ENCODE measurements at places on chromosomes 12 and 14.

- DNase-seq: no peak
Measured at GRCh38 chr12:68873316-68873715, 59.7 kb downstream of the CPM start.

DNA sequence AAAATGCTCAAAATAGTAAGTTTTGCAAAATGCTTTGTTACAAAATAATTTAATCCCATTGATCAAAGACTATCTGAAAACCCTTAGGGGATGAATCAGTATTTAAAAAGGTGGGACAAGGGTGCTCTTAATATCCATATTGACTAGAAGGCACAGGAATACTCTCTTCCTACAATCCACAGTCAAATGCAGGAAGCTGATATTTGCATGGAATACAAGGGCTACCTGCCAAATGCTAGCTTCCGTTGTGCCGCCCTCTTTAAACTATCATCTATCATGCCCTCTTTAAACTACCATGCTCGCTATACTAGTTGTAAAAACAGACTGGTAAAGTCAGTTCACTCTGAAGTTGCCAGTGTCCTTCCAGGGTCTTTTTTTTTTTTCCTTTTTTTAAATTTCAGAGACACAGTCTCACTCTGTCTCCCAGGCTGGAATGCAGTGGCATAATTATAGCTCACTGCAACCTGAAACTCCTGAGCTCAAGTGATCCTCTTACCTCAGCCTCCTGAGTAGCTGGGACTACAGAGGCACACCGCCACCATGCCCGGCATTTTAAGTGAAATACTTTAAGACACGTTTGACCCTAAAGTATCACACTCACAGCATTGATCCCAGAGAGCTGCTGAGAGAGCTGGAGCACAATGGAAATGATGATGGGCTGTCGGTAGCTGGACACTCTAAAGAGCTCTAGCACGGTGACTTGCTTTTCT is 6.7 kb downstream of the SLC2A3 start:
- no peak for DNase-seq

- DNase-seq: peak; percentile 42
Measured at GRCh38 chr14:101854366-101854765, 92.9 kb downstream of the PPP2R5C start.

DNA sequence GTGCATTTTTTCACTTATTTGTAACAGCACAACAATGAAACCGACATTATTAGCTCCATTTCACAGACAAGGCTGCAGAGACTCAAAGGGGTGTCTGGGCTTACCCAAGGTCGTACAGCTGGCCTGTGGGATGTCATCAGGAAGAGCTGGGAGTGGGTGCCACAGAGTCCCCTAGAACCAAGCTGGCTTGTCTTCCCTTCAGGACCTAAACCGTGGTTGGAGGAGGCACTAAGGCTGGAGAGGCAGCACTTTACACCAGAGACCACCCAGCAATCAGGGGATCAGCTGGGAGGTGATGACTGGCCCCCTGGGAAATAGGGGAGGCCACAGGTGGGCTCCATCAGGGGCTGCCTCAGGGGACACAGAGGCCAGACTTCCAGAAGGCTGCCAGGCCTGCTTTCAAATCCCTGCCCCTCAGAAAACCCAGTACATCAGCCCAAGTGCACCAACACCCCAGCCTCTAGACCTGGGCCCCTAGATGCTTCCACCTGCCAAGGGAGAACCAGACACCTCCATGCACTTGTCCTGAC is 28.3 kb downstream of the DIO3 start:
- peak; percentile 19 for DNase-seq

- DNase-seq: peak; percentile 84
Measured at GRCh38 chr12:94277426-94278000, 129.1 kb downstream of the PLXNC1 start.

DNA sequence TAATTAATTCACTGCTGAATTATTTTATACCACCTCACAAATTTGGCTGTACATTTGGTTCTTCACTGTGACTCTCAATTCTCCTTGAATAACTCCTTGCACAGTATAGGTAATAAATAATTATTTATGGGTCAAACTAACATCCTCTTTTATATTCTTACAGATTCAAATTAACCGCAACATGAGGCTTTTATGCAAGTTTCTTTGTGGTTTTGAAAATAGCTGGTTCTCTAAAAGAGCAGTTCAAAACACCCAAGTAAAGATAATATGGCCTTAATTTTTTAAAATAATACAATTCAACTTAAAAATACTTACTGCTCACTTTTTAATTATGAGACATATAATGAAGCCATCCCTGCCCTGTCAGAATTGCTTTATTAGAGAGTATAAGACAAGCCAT is 12.9 kb upstream of the TRIM9 start:
- DNase-seq: no peak

GRCh38 chr14:55126932-55127459 is 2.1 kb upstream of the LGALS3 start:
- no peak for DNase-seq

DNA sequence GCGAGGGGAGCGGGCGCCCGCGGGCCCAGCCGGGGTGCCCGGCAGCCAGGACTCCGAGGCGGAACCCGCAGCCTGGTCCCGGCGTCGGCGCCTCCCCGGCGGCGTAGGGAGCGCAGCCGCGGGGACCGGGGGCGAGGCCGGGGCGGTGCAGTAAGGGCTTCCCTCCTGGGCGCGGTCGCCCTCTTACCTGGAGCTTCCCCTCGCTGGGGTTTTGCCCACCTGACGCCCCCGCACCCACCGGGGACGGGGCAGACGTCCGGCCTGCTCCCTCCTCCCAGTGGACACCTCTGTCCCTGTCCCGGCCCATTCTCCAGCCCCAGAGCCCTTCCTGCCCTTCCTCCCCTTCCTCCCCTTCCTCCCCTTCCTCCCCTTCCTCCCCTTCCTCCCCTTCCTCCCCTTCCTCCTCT is 413 bp upstream of the TUBA1C start:
- no peak for DNase-seq

- DNase-seq: no peak
Measured at GRCh38 chr12:2083008-2083407, 30.2 kb downstream of the CACNA1C start.

- no peak for DNase-seq
Measured at GRCh38 chr12:131867891-131868675, 26.3 kb upstream of the ULK1 start.

- DNase-seq: no peak
Measured at GRCh38 chr12:43277651-43278540, 274.1 kb downstream of the ADAMTS20 start.

DNA sequence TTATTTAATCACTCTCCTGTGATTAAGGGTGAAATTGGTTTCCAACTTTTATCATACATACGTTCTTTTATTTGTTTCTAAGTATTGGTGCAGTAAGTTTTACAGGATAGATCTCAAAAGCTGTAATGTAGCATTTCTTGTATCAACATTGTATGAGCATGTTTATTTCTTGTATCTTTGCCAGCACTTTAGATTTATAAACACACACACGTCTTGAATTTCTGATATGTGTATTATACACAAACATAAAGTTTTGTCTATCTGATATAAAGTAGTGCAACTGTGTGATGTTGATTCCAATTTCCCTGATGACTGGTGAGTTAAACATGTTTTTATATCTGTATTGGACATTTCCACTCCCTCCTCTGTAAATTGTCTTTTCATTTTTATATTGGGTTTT is 134.7 kb downstream of the NOVA1 start:
- no peak for DNase-seq

DNA sequence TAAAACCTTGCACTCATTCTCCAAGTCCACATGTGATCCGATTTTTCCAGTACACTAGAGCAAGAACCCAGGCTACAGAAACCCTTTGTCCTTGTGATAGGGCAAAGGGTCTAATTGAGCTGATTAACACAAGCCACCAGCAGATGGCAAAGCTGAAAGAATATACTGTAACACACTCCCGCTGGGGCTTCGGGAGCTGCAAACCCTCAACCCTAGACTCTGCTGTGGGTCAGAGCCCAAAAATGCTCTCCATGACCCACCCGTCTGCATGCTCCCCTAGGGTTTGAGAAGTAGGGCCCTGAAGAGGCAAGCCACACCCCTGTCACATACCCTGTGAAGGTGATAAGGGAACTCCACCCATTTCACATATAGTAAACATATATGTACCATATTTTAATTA is 33.6 kb upstream of the PCNX1 start:
- no peak for DNase-seq

DNA sequence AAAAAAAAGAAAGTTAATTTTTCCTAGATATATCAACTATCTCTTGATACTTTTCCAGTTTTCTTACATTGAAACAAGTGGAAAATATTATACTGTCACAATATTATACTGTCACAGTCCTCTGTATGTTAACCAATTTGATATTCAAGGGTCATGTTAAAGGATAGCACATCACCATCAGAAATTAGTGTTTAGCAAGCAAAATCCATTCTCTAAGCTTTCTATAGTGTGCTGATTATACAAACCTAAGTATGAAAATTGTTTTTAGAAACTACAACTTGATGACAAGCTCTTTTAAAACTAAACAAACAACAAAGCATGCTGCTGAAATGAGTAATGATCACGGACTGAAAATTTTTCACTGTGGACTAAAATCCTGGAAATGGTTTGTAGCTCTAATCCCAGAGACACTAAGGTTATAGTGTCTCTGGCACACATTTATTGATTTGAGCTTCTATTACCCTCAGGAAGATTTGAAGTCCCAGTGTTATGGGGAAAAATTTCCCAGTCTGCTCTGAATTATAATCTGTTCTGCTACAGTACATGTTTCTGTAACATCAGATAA is 9.7 kb downstream of the SPTSSA start:
- DNase-seq: no peak

- no peak for DNase-seq
Measured at GRCh38 chr12:78403681-78404080, 460.9 kb upstream of the SYT1 start.

DNA sequence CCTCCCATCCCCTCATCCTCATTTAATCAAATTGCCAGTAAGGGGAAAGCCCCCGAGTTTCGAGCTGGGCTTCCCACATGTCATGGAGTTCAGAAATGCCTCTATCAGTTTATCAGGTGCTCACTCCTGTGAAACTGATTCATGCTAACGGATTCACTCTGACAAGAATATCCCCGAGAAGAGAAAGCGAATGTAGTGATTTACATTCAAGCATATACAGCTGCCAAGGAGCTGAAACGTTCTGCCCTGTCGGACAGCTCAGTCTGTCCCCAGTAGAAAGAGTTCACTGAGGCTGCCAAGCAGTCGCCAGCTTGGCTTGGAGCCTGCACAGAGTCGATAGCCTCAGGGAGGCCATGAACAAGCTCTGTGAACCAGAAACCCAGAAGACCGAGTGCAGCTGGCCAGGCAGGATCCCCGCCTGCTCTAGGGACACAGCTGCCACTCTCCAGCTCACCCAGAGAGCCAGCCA is 88.4 kb downstream of the TMCC3 start:
- DNase-seq: peak; percentile 89

GRCh38 chr12:130137040-130138018 is 24.9 kb upstream of the FZD10 start:
- DNase-seq: no peak

DNA sequence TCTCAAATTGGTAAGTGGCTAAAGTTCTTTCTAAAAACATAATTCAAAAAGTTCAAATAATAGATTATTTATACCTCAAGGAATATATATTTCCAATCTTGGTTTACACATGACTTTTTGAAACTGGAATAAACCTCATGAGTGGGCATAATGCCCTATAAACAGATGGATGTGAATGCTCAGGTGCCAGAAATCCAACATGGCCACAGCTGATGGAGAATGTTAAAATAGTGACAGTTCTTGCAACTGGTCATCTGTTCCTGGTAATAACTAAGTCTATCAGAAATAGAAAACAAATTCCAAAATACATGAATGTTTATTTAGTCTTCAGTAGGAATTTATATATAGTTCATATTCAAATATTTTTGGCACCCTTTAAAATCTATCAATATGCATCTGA is 21.6 kb upstream of the CNOT2 start:
- no peak for DNase-seq

DNA sequence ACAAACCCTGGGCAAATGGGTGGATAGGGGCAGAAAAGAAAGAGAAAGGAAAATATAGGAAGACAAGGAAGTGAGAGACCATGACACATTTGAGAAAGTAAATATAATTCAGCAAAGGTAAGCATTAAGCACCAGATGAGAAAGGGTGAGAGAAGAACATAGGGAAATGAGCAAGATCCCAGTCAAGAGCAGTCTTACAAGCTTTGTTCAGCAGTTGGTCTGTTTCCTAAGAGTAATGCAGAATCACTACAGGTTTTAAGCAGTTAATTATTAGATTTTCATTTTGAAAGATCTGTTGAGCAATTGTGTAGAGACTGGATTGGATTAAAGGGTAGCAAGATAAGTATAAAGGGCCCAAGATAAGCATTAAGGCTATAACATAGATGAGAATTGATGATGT is 146.3 kb downstream of the PLCZ1 start:
- DNase-seq: no peak

DNA sequence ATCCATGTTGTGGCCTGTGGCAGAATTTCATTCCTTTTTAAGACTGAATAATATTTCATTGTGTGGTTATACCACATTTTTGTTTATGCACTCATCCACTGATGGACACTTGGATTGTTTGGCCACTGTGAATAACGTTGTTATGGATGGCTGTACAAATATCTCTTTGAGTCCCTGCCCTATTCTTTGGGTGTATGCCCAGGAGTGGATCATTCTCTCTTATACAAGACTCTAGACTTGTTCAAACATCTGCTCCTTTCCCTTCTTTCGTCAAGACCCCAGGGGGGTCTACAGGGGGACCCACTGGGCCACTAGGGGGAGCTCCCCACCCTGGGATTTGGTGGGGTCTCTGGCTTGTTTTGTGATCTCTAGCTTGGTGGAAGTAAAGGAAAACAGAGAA is 77.4 kb downstream of the FBXL14 start:
- no peak for DNase-seq

- DNase-seq: no peak
Measured at GRCh38 chr12:13304924-13305323, 108.4 kb downstream of the EMP1 start.

GRCh38 chr12:65123435-65124063 is 2.4 kb upstream of the WIF1 start:
- DNase-seq: no peak

Measured in left lobe of liver (tissue), 2 donors.